Mucosa of gallbladder (tissue), 1 donor: ENCODE measurements at places on chromosomes 7 and 10. TPM values are rescaled to one million over a fixed set of nuclear protein-coding genes. Genes with fewer than 3 reads are reported as not detected.

Gene ANKRD61
- total RNA-seq: not detected

Gene NSMCE4A
- 55.0 TPM for total RNA-seq

Gene LFNG
- 31.3 TPM for total RNA-seq

Gene PHYH
- 71.2 TPM for total RNA-seq

Gene FZD8
- total RNA-seq: 9.4 TPM

Gene TMEM176A
- 246 TPM for total RNA-seq

Gene MBLAC1
- total RNA-seq: 4.3 TPM

Gene RAPGEF5
- 53.4 TPM for total RNA-seq

Gene CCZ1B
- 47.2 TPM for total RNA-seq

Gene GSTO2
- 17.2 TPM for total RNA-seq

Gene PPP3CB
- 46.4 TPM for total RNA-seq

Gene BCCIP
- 40.7 TPM for total RNA-seq

Gene PAX4
- not detected for total RNA-seq

Gene CPA4
- 0.43 TPM for total RNA-seq

Gene SPOCK2
- 250 TPM for total RNA-seq

Gene PRSS1
- 30.7 TPM for total RNA-seq

Gene FAM25C
- not detected for total RNA-seq

Gene FAM221A
- 14.3 TPM for total RNA-seq

Gene SPAM1
- not detected for total RNA-seq

Gene TMEM236
- 0.46 TPM for total RNA-seq

Gene C10orf71
- total RNA-seq: not detected

Gene CLCN1
- 1.2 TPM for total RNA-seq

Gene ARHGEF35
- 10.5 TPM for total RNA-seq

Gene LMOD2
- total RNA-seq: not detected

Gene LIPN
- not detected for total RNA-seq

Gene CLRN3
- 40.8 TPM for total RNA-seq

Gene UBE2D4
- 25.4 TPM for total RNA-seq

Gene RINT1
- 12.5 TPM for total RNA-seq

Gene ACTR1A
- 96.4 TPM for total RNA-seq

Gene FAM25A
- total RNA-seq: not detected

Gene ANKRD26
- total RNA-seq: 7.7 TPM

Gene HACD1
- total RNA-seq: 17.0 TPM

Gene MNX1
- 15.4 TPM for total RNA-seq

Gene HEPACAM2
- total RNA-seq: 1.2 TPM
